Kidney (tissue), 22 donors: ENCODE measurements at places on chromosomes 5 and 9.

DNA sequence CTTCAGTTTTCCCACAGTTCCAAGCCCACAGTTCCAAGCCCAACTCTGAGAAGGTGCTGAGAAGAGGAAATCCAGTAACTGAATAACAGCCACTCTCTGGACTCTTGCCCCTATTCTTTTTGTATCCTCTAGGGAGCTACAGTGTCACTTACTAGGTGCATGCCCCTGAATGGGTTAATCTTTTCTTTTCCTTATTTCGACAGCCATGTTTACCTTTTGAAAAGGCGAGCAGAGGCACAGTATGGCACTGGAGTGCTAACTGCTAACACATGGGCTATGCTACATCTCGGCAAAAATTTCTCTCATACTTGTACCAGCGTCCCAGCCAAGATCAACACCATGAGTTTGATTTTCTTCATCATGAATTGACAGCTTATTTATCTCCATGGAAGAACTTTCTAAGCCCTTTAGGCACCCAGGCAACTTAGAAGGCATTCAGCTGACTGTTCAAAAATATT, 222.6 kb downstream of the EBF1 start:
- peaks cover 3% of the 10 kb centered on the region for H3K4me1 ChIP-seq
- H3K4me3 ChIP-seq, result no peak overlapping the region
- DNase-seq, result no peak
- H3K36me3 ChIP-seq, result no peaks in the 10 kb centered on the region
- H3K27me3 ChIP-seq, result no peaks in the 10 kb centered on the region
- no peak overlapping the region for H3K27ac ChIP-seq

DNA sequence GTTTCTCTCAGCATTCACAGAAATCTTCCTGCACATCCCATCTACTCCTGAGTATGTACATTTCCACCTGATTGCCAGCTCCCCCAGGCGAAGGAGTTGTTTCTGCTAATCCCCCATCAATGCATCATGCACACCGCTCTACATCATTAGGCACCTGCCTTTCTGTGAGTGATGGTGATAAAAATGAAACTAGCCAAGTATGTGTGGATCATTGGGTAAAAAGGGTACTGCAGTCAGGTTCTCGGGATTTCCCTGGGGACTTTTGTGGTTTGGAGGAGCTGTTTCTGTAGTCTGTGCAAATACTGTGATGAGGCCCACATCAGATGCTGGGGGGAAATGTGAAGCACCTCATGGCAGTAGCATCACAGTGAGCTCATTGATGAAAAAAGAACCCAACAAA, 30.4 kb downstream of the CAMK4 start:
- H3K4me3 ChIP-seq, result no peak overlapping the region
- H3K4me1 ChIP-seq, result no peaks in the 10 kb centered on the region
- H3K27me3 ChIP-seq, result no peaks in the 10 kb centered on the region
- DNase-seq, result no peak
- no peak overlapping the region for H3K27ac ChIP-seq
- H3K36me3 ChIP-seq, result no peaks in the 10 kb centered on the region

DNA sequence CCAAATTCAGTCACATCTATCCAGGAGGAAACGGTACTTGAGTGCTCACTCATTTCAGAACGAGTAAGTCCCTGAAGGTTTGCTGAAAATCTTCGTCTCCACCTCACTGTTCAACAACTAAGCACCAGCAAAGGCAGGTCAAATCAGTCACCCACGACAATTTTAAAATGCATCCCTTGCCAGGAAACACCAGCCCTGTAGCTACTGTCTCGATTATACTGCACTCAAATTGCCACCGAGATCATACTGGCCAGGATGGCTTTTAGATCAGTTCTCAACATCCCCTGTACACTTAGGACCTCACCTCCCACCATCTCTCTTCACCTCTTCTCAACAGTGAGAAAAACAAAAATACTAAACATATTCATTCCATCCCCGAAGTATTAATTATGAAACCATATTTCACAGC, 298.6 kb downstream of the AGTPBP1 start:
- no peaks in the 10 kb centered on the region for H3K27me3 ChIP-seq
- H3K27ac ChIP-seq, result no peak overlapping the region
- H3K36me3 ChIP-seq, result no peaks in the 10 kb centered on the region
- DNase-seq, result no peak
- H3K4me1 ChIP-seq, result no peaks in the 10 kb centered on the region
- H3K4me3 ChIP-seq, result no peak overlapping the region

- DNase-seq, result peak; percentile 68
- H3K36me3 ChIP-seq, result no peaks in the 10 kb centered on the region
- H3K27ac ChIP-seq, result no peak overlapping the region
- peaks cover 58% of the 10 kb centered on the region for H3K27me3 ChIP-seq
Observed at GRCh38 chr5:171311322-171312077, 2.5 kb downstream of the TLX3 start.

GRCh38 chr9:87113874-87114273, 166.6 kb upstream of the GAS1 start:
- H3K27ac ChIP-seq, result no peak overlapping the region
- no peak for DNase-seq
- no peak overlapping the region for H3K4me3 ChIP-seq
- no peaks in the 10 kb centered on the region for H3K27me3 ChIP-seq
- peaks cover 1% of the 10 kb centered on the region for H3K4me1 ChIP-seq
- no peaks in the 10 kb centered on the region for H3K36me3 ChIP-seq

DNA sequence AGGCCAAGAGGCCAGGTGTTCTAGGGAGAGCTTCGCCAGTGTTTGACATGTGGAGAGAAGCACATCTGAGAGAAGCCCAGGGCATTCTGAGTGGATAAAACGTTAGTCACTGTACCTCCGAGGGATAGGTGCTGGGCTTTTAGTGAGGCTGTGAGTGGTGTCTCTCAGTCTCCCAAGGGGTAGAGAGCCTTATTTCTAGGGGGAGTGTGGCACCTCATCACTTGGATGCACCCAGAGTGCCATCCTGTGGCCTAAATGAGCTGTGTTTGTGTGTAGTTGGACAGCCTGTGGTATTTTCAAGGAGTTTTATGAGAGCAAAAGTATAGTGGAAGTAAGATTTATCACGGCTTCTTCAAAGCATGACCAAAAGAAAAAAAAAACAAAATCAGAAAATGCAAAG, 1046.9 kb upstream of the WWC1 start:
- no peak overlapping the region for H3K4me3 ChIP-seq
- no peak overlapping the region for H3K27ac ChIP-seq
- no peaks in the 10 kb centered on the region for H3K4me1 ChIP-seq
- H3K36me3 ChIP-seq, result no peaks in the 10 kb centered on the region

GRCh38 chr5:105817914-105818313, 1852.8 kb downstream of the EFNA5 start:
- H3K27ac ChIP-seq, result no peak overlapping the region
- no peaks in the 10 kb centered on the region for H3K36me3 ChIP-seq
- H3K27me3 ChIP-seq, result no peaks in the 10 kb centered on the region
- no peaks in the 10 kb centered on the region for H3K4me1 ChIP-seq
- no peak for DNase-seq

GRCh38 chr5:172436879-172437369, 17.4 kb downstream of the SH3PXD2B start:
- H3K4me1 ChIP-seq, result no peaks in the 10 kb centered on the region
- H3K4me3 ChIP-seq, result no peak overlapping the region
- peak; percentile 37 for DNase-seq
